ENCODE measurements at places on chromosomes 5 and 9.
A peak's percentile ranks its signal among the peaks of the same experiment; 100 is the strongest.

- DNase-seq = no peak
- H3K27ac ChIP-seq = no peak overlapping the region
These were observed 948.9 kb upstream of the ARRDC3 start for GRCh38 chr5:92332039-92332438.

DNA sequence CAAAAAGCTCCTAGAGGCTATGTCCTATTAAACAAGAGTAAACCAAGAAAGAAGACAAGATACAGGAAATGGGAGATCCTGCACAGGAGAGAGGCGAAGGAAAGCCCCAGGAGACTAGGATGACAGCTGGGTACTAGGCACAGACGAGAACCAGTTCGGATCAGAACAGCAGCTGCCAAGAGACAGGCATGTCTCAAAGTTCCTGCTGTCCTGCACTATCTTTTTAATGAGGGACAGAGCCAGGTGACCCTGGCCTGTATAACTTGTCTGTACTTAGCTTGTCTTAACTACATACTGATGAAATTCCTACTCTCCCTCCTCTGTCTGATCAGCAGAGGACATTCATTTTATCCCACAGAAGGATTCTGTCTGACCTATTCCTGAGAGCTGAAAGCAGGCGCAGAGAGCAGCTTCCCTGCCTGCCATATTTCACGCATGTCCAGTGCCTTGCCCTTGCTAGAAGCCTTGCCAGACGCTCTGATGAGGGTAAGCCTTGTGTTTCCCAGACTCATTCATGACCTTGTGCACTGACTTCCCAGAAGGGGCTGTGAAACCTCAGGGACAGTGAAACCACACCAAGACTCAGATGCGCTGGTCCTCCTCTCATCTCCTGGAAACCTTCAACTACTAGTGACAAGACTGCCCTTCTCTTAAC is 24.7 kb downstream of the TSC1 start:
- H3K4me1 ChIP-seq = no peaks in the 10 kb centered on the region
- H3K27me3 ChIP-seq = no peaks in the 10 kb centered on the region
- no peak for DNase-seq
- H3K36me3 ChIP-seq = peaks cover 26% of the 10 kb centered on the region

GRCh38 chr9:110284211-110284844 is 28.0 kb upstream of the TXN start:
- H3K27me3 ChIP-seq = no peaks in the 10 kb centered on the region
- H3K4me1 ChIP-seq = peaks cover 51% of the 10 kb centered on the region
- no peak for DNase-seq
- peak overlapping the region; percentile 33 for H3K27ac ChIP-seq

GRCh38 chr9:85014292-85014691 is 344.8 kb downstream of the NTRK2 start:
- no peak for DNase-seq
- H3K27ac ChIP-seq = no peak overlapping the region
- H3K4me1 ChIP-seq = no peaks in the 10 kb centered on the region
- H3K27me3 ChIP-seq = no peaks in the 10 kb centered on the region
- H3K36me3 ChIP-seq = no peaks in the 10 kb centered on the region
- H3K4me3 ChIP-seq = no peak overlapping the region

GRCh38 chr9:77456829-77457437 is 191.2 kb downstream of the GNA14 start:
- H3K27ac ChIP-seq = no peak overlapping the region
- no peaks in the 10 kb centered on the region for H3K4me1 ChIP-seq
- H3K4me3 ChIP-seq = no peak overlapping the region

DNA sequence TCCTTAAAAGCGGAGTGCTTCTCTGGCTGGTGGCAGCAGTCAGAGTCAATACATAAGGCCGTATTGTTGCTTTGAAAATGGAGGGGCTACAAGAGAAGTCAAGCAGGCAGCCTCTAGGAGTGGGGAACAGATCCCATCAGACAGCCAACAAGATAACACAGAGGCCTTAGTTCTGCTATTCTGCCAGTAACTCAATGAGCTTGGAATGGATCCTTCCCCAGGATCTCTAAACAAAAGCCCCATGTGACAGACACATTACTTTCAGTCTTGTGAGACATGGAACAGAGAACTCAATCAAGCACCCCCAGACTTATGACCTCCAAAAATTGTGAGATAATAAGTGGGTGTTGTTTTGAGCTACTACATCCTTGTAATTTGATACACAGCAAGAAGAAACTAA is 158.6 kb downstream of the RFX3 start:
- no peak overlapping the region for H3K4me3 ChIP-seq
- no peaks in the 10 kb centered on the region for H3K27me3 ChIP-seq
- no peaks in the 10 kb centered on the region for H3K4me1 ChIP-seq
- no peak for DNase-seq

GRCh38 chr9:128094950-128095544 is 27.0 kb downstream of the SLC25A25 start:
- peaks cover 38% of the 10 kb centered on the region for H3K4me1 ChIP-seq
- H3K27me3 ChIP-seq = no peaks in the 10 kb centered on the region
- H3K36me3 ChIP-seq = no peaks in the 10 kb centered on the region
- H3K4me3 ChIP-seq = no peak overlapping the region

DNA sequence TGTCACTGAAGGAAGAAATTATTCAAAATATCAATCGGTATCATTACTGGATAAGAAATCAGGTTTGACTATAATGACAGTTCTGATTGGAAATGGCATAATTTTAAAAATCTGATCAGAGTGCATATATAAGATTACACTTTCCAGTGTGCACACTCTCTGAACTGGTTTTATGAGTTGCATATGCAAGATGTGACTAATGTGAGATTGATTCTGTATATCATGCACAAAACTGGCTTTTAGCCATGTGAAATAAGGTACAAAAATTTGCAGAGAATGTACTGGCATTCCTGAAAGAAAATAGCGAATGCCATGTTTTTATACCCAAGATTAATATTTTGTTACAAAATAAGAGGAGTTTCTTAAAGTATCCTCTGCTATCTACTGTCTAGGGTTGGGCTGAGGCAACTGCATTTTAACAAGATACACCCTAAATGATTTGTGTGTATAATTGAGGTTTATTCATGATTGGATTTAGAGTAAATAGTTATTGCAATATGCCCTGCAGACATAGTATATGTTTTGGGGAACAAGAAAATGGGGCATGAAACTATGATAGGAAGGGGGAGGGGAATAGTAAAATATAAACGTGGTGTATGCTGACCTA is 70.7 kb downstream of the LNPEP start:
- peak; percentile 34 for DNase-seq
- peaks cover 5% of the 10 kb centered on the region for H3K36me3 ChIP-seq
- no peak overlapping the region for H3K4me3 ChIP-seq
- no peak overlapping the region for H3K27ac ChIP-seq

DNA sequence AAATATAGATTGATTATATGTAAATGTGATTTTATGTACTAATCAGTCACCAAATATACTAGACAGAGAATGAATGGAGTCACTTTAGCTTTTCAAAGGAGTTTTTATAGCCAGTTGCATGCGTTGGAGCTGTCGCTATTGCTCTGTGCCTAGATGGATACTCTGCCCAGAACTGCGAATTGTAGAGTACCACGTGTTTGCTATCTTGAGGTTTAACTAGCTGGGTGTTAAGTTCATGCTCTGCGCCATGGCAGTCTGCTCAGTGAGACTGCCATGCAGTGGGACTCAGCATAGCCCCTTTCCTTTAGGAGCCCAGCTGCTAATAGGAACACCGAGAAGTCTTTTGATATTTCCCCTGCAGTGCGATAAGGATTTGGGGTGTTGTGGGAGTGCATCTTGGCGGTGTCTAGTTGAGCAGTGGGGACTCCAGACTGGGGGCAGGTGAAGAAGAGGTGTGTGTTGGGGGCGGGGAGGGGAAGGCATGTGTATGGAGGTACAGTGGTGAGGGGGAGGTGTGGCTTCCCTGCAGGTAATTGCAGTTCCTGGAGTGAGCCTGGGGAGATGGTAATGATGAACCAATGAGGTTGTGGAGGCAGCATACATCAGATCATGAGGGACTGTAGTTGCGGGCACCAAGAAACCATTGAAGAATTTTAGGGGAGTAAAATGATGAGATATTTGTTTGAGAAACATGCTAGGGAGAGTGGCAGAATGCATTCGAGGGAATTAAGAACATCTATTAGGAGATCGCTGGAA is 118.9 kb downstream of the TRIO start:
- H3K36me3 ChIP-seq = no peaks in the 10 kb centered on the region
- H3K27me3 ChIP-seq = no peaks in the 10 kb centered on the region
- DNase-seq = no peak
- peaks cover 37% of the 10 kb centered on the region for H3K4me1 ChIP-seq
- H3K4me3 ChIP-seq = no peak overlapping the region

DNA sequence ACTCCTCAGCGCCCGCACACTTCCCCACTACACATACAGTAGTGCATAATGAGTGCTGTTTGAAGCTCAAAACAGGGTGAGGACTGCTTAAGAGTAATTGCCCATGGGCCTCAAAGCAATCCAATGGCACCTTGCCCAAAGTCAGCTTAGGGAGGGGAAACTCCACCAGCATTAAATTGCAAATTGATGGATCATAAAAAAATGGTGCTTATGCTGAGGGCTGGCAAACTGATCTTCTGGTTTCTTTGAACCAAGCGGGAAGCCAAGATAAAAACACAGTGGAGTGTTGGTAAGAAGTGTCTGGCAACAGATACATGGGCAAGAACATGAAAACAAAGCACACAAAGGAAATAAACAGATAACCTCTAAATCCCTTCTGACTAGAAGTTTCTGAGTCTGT is 28.0 kb downstream of the TLE1 start:
- H3K4me1 ChIP-seq = peaks cover 12% of the 10 kb centered on the region
- H3K36me3 ChIP-seq = peaks cover 30% of the 10 kb centered on the region
- no peak for DNase-seq

- no peak overlapping the region for H3K4me3 ChIP-seq
- no peak for DNase-seq
- no peak overlapping the region for H3K27ac ChIP-seq
These were observed 3.2 kb upstream of the SLIT3 start for GRCh38 chr5:169304175-169304574.

GRCh38 chr9:123642291-123643278 is 286.6 kb downstream of the CRB2 start:
- H3K4me1 ChIP-seq = no peaks in the 10 kb centered on the region
- no peaks in the 10 kb centered on the region for H3K27me3 ChIP-seq
- no peak overlapping the region for H3K4me3 ChIP-seq
- no peak for DNase-seq
- no peak overlapping the region for H3K27ac ChIP-seq

DNA sequence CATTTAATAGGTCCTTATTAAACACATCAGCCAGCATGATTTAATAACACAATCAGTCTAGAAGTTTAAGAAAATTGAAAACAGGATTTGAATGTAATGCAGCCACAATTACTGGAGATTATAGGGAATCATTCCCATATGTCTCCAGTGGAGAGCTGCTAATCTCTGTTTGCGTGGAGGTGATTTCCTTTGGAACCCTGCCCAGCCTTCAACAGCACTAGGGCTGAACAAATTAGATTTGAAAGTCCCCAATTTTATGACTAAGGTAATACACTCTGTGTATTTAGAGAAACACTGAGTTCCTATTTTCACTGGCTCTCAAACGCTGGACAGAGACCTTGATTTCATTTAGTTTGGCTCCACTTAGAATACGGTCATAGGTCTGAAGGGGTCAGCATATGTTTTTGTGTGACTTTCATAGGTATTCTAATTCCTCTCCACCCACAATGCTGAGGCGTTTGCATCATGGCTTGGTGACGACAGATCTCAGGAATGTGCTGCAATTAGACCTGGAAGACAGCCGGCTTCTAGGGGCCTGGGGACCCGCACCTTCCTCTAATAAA is 508.3 kb downstream of the EBF1 start:
- no peaks in the 10 kb centered on the region for H3K4me1 ChIP-seq
- no peak for DNase-seq
- no peak overlapping the region for H3K27ac ChIP-seq
- no peak overlapping the region for H3K4me3 ChIP-seq

DNA sequence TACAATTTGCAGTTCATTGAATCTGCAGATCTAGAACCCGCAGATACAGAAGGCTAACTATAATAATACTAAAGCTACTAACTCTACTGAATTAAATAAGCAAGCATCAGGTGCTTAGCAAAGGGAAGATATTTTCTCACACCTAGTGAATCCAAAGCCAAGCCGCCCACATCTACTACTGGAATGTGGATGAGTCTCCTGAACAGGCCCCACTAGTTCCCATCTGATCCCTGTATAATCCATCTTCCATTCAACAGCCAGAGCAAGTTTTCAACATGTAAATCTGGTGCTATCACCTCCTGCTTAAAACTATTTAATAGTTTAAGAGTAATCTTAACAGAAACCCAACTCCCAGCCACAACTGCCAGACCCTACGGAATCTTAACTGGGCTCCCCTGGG is 18.9 kb downstream of the ARL15 start:
- H3K4me3 ChIP-seq = no peak overlapping the region
- H3K4me1 ChIP-seq = no peaks in the 10 kb centered on the region
- H3K27ac ChIP-seq = no peak overlapping the region

DNA sequence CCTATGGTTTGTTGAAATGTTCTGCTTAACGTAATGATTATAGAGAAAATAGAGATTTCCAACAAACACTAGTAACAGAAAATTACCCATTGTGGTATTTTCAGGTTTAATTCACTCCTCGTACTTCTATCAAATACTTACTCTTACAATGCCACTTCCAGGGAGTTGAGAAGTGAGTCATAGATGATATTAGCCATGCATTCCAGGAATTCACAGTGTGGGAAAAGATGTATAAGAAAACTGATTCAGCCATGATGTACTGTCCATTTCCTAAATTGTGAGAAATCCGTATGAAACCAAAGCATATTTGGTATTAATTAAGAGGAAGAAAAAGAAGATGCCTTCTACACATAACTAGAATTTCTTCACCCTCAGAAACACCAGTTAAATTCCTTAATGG is 1854.6 kb upstream of the WWC1 start:
- H3K4me3 ChIP-seq = no peak overlapping the region
- H3K36me3 ChIP-seq = no peaks in the 10 kb centered on the region
- H3K27ac ChIP-seq = no peak overlapping the region
- H3K27me3 ChIP-seq = no peaks in the 10 kb centered on the region

- no peak for DNase-seq
- no peaks in the 10 kb centered on the region for H3K4me1 ChIP-seq
- H3K27me3 ChIP-seq = no peaks in the 10 kb centered on the region
- no peak overlapping the region for H3K4me3 ChIP-seq
- no peaks in the 10 kb centered on the region for H3K36me3 ChIP-seq
These were observed 146.4 kb upstream of the TAS2R1 start for GRCh38 chr5:9776525-9776924.

DNA sequence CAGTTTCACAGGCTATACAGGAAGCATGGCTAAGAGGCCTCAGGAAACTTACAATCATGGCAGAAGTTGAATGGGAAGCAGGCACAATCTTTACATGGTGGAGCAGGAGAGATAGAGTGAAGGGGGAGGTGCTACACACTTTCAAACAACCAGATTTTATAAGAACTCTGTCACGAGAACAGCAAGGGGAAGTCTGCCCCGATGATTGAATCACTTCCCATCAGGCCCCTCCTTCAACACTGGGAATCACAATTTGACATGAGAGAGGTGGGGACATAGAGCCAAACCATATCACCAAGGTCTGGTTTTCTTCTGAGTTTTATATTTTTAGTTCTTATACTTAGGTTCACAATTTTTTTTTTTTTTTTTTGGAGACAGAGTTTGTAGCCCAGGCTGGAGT is 16.1 kb downstream of the ZCCHC9 start:
- H3K27ac ChIP-seq = no peak overlapping the region
- H3K36me3 ChIP-seq = no peaks in the 10 kb centered on the region
- H3K4me3 ChIP-seq = no peak overlapping the region
- no peaks in the 10 kb centered on the region for H3K27me3 ChIP-seq
- H3K4me1 ChIP-seq = no peaks in the 10 kb centered on the region
- no peak for DNase-seq

Measured in PC-9 (cell line).